ENCODE measurements at places on chromosomes 6 and 20.

DNA sequence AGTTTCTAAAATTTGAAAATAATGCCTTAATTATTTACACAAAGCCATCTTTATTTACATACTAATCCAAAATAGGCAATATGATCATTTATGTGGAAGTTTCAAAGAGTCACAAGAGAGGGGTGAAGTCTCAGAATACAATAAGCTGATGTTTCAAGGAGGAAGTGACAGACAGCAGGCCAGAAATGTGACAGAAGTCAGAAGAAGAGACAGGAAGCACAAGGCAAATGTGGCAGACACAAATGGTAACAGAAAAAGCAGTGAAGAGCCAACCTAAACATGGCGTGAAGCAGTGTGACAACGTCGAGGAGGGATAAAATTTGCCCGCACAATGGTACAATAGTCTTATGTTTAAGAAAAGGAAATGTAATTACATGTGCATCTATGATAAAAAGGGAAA lies 59.8 kb downstream of the SHPRH start:
- no peak for DNase-seq

DNA sequence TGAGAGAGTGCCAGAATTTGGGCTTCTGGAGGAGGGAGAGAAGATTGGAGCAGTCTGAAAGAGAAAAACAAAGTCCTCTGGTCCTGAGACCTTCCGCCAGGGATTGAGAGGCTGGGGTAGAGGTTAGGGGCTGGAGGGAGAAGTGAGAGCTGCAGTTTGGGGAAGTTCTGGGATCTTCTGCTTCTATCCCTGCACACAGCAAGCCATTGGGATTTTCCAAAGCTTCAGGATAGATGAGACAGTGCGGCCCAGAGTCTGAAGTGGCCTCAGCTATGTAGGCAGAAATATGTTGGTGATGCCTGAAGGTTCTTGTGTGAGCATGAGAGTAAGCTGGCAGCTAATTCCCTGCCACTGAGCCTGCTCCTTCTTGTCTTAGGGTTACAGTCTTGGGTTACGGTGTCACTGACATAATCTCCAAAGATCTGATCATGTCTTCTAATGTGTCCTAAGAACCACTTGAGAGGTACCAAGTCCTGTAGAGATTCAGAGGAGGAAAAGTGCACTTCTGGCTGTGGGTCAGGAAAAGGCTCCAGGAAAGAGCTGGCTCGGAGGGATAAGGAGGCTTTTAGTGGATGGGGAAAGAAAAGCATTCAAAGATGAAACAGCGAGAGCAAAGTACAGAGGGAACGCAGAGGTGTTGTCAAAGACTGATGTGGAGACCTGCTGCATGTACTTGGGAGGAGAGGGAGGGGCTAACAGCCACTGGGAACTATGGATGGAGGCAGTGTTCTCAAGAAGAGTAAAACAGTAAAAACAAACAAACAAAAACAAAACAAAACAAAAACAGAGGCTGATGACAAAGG lies 131.1 kb upstream of the MYLIP start:
- DNase-seq = no peak

- DNase-seq = no peak
These were observed 229.5 kb downstream of the THBS2 start for GRCh38 chr6:169024047-169024660.

DNA sequence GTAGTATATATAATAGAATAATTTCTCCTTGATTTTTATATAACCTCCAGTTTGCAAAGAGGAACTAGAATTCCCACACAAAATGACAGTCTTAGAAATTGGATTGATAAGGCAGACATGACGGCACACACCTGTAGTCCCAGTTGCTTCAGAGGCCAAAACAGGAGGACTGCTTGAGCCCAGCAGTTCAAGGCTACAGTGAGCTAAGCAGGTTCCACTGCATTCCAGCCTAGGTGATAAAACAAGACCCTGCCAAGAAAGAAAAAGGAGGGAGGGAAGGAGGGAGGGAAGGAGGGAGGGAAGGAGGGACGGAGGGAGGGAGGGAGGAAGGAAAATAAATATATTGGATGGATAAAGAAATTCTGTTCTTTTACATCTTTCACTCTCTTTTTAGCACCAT lies 77.6 kb upstream of the SASH1 start:
- no peak for DNase-seq

DNA sequence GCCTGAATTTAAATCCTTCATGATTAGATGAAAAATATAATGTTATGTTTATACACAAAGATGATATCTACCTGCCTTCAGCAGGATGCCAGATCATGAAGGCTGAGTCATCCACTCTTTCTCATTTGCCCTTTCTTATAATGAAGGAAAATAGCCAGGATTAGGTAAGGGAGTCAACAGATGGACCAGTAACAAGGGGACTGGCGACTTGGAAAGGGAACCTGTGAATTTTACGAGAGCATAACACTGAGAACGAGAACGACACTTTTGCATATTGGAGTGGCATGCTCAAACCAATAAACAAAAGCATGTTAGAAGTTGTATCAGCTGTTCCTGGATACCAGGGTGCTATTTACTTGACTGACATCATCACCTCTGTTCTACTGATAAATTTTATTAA lies 154.0 kb downstream of the LAMP5 start:
- DNase-seq = no peak

- no peak for DNase-seq
These were observed 11.2 kb downstream of the LYRM4 start for GRCh38 chr6:5249451-5250122.

- peak; percentile 31 for DNase-seq
These were observed 6.0 kb upstream of the FASTKD5 start for GRCh38 chr20:3165473-3166337.

GRCh38 chr6:87808005-87808757 lies 106.1 kb upstream of the AKIRIN2 start:
- no peak for DNase-seq

- DNase-seq = no peak
These were observed 65.6 kb downstream of the ZNF292 start for GRCh38 chr6:87220997-87221396.

DNA sequence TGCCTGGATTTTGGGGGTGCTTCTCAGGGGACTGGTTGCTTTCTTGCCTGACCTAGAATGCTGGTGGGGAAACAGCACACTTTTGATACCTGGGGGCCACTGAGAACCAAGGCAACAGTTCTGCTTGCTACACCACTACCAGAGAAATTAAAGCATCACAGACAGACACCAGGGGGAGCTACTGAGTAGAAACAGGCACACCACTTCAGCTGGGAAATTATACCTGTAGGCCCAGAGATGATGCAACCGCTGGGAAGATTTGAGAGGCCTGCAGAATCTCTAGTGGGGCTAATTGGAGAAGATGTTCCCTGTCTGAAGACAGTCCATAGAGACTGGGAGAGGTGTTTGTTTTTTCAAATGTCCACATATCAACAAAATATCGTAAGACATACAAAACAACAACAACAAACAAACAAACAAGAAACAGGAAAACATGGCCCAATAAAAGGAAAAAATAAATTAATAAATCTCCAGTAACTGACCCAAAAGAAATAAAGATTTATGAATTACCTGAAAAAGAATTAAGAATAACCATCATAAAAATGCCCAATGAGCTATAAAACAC lies 129.4 kb upstream of the RIN2 start:
- DNase-seq = peak; percentile 14

GRCh38 chr20:23629017-23629541 lies 8.7 kb downstream of the CST3 start:
- DNase-seq = no peak
